MG63 (cell line): ENCODE measurements at places on chromosomes 2 and 18. TPM values are rescaled to one million over a fixed set of nuclear protein-coding genes. Genes with fewer than 3 reads are reported as not detected.

The CTNNA2 gene
- not detected in 2 replicates for total RNA-seq

The MAT2A gene
- 116 and 137 TPM in 2 replicates for total RNA-seq

DNA sequence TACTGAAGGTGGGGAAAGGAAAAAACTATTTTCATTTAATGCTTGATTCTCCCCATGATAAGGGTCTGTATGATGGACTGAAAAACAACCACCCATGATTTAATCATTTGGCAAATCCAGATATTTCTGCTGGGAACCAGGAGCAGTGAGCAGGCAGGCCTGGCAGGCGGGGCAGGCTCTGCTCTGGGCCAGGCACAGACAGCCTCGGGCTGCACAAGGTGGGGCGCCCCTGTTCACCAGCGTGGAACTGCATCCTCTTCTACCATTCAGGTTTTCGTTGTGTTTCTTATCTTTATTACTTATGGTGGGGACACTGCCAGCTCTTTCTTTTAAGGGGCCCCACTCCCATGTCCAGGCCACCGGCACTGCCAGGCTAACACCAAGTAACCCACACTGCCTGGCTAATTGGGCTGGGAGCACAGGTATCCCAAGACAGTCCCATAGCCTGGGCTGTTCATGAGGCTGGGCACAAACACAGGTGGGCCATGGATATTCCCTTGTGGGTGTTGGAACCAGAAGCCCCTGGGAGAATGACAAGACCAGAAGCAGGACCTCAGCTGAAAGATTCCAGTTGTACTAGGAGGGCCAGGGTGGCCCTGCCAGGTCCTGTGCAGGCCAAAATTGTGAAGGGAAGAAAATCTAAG is 57.1 kb upstream of the RALBP1 start:
- no peak for DNase-seq

DNA sequence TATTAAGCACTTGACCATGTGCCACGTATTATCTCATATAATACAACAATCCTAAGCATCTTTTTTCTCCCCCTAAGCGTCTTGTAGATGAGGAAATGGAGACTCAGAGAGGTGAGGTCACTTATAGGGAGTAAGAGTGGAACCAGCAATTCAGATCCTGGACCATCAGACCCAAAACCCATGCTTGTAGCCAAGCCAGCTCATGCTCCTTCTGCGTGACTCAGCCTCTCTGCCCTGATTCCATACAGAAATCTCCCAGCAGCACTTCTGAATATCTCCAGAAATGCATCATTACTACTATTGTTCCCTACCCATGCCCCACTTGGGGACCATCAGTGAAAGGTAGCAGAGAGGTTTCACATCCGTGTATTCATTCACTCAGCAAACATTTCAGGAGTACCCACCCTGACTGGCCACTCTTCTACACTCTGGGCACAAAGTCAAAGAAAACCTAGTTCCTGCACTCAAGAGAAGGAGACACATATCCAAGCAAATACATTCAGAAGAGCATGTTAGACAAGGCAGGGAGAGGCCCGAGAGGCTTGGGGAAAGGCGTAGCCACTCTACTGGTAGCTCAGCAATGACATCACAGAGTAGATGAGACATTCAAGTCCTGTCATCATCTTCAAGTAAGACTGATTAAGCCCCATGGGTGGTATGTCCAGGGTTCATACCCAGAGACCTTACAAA is 141.9 kb downstream of the MTCL1 start:
- DNase-seq, result peak; percentile 31

DNA sequence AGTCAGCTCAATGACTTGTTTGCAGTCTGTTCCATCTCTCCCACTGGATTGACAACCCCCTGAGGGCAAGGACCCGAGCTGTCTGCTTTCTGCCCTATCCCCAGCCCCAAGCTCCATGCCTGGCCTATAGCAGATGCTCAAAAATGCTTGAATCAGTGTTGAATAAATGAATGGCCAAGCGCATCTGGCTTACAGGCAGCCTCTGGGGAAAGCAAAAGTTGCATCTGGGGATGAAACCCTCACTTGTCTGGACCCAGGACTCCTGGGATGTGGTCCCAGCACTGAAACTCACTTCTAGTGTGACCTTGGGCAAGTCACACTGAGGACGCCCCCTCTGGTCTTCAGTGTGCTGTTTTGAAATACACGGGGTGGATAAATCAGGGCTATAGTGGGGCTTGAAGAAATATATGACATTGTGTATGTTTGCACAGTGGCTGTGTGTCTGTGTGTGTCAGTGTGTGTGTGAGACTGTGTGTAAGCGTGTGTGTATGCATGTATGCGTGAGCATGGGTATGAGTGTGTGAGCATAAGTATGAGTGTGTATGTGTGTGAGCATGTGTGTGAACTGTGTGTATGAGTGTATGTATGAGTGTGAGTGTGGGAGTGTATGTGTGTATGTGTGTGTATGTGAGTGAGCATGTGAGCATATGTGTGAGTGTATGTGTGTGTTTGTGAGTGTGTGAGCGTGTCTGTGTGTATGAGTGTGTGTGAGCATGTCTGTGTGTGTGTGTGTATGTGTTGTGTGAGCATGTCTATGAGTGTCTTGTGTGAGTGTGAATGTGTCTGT is 27.8 kb upstream of the TNS1 start:
- no peak for DNase-seq
